ENCODE measurements at places on chromosomes 6 and 20. TPM values are rescaled to one million over a fixed set of nuclear protein-coding genes. Genes with fewer than 3 reads are reported as not detected.

Gene DPPA5
- not detected for total RNA-seq

Gene BPIFB3
- not detected for total RNA-seq

Gene MAFB
- 58.0 TPM for total RNA-seq

Gene KCNK15
- 4.8 TPM for total RNA-seq

Gene GSTA3
- total RNA-seq: 53.1 TPM

Gene TBPL1
- 13.8 TPM for total RNA-seq

Gene OOEP
- 0.74 TPM for total RNA-seq

Gene TNNC2
- 2.3 TPM for total RNA-seq

Data from adrenal gland (tissue), 19 donors.